ENCODE measurements at places on chromosomes 2 and 18. TPM values are rescaled to one million over a fixed set of nuclear protein-coding genes. Genes with fewer than 3 reads are reported as not detected.

- DNase-seq: peak; percentile 60
Measured at GRCh38 chr2:118269408-118270051, 181.3 kb downstream of the INSIG2 start.

GRCh38 chr2:64996871-64997307, 7.7 kb downstream of the SLC1A4 start:
- no peak for DNase-seq

DNA sequence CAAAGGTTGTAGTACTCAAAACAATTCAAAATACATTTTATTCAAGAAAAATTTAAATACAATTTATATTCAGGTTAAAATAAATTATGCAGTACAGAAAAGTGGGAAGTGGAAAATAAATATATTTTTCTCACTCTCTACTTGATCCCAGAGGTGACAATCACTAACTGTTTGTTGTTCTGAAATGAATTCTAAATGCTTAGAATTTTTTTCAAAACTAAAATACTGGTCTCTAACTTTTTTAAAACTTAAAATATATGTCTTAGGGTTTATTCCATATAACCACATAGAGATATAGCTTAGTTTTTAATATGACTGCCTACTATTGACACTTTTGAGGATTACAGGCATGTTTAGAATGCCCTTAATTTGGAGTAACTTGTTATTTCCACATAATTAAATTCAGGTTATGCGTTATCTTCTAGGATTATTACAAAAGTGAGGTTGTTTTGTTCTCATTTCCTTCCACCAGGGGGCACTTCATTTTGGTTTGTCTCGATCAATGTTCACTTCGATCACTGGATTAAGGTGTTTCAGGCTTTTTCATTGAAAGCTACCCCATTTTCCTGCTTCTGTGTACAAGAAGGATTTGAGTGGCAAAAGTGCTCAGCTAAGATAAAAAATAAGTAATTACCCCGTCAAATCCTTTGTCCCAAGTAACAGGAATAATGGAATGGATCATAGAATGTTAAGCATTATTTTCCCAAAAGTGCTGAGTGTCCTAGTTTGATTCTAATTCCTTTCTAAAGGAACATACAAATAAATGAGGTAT, 27.1 kb upstream of the TFPI start:
- DNase-seq: peak; percentile 75

- DNase-seq: peak; percentile 10
Measured at GRCh38 chr2:64840426-64840881, 148.7 kb upstream of the SLC1A4 start.

- DNase-seq: no peak
Measured at GRCh38 chr18:2854875-2855274, 8.1 kb downstream of the EMILIN2 start.

GRCh38 chr2:212646698-212647366, 108.2 kb upstream of the ERBB4 start:
- DNase-seq: peak; percentile 94

DNA sequence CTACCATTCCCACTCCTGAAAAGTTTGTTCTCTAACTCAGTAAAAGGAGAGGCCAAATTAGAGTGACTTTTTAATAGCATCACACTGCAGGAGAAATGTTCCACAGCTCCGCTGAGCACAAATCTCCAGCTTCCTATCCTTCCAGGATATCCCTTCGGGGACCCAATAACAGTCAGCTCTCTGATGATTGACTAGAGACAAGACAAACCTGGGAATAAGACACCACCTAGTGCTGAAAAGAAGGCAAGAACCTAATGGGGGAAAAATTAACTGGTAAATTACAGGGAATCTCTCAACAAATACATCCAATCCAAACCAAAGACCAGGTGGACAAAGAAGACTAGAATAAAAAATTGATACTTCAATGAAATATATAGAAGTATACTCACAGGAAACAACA, 977.1 kb upstream of the SOX11 start:
- DNase-seq: no peak

GRCh38 chr18:5964996-5965395, 69.7 kb upstream of the TMEM200C start:
- no peak for DNase-seq

DNA sequence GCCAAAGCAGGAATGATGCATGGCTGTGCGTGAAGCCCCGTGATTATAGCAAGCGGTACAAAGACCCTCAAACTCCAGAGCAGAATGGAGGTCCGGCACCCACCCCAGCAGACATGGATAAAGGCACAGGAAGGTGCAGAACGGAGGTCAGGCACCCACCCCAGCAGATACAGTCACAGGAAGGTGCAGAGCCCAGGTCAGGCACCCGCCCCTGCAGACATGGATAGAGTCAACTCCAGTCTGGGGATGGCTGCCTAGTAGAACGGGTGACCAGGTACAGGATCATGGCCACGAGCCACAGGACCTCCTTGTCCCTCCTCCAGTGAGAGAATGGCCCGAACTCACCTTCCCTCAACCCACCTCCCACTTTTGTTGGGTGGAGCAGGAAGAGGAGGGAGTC, 318.3 kb upstream of the SALL3 start:
- no peak for DNase-seq

DNA sequence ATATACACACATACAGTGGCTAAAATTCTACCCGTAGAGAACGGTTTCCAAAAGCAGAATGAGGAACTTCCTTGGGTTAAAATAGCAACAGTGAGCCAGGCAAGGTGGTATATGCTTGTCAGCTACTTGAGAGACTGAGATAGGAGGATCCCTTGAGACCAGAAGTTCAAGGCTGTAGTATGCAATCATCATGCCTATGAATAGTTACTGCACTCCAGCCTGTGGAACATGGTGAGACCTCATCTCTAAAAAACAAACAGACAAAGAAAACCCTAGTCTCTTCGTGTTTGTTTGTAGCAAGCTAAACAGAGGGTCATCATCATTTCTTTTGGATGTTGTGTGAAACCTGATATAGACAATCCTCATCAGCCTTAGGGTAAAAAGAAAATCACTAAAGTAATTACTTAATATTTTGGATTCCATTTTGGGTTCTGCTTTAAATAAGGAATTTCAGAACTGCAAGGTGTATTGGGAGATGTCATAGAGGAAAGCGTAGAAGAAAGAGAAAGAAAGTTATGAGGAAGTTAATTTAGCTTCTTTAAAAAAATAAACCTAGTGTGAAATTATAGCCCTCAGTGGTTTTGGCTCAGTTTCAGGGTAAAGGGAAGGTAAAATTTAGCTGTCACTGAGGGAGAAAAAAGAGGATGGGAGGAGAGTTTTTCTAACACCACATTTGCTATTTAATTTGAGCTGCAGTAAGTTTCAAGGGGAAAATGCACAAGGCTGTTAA, 46.5 kb downstream of the PLEK start:
- DNase-seq: no peak

DNA sequence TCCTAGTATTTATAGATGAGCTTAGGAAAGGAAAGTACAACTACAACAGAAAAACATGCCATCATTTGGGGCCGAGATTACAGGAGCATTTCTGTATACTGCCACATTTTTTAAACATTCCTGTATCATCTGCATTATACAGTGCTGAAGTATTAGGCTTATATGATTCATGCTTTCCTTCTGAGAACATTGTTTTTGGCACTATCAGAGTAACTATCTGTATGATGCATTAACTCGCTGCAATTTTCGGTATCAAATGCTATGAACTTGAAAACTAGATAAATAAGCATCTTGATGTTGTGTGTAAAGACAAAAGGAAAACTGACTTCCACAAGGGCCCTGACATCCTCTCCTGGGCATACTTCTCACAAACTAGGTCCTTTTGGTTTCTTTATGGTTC, 102.0 kb downstream of the RIT2 start:
- DNase-seq: no peak

GRCh38 chr18:41761333-41762018, 193.6 kb upstream of the PIK3C3 start:
- peak; percentile 80 for DNase-seq

DNA sequence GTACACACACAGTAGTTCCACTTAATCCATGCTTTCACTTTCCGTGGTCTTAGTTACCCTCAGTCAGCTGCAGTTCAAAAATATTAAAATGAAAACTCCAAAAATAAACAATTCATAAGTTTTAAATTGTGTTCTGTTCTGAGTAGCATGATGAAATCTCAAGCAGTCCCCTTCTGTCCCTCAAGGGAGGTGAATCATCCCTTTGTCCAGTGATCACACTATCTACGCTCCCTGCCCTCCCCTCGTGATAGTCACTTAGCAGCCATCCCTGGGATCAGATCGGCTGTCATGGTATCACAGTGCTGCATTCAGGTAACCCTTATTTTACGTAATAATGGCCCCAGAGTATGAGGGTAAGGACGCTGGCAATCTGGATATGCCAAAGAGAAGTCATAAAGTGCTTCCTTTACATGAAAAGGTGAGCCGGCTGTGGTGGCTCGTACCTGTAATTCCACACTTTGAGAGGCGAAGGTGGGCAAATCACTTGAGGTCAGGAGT, 5.8 kb upstream of the RTN4 start:
- DNase-seq: no peak

- no peak for DNase-seq
Measured at GRCh38 chr2:3233877-3234276, 143.7 kb downstream of the EIPR1 start.

- DNase-seq: no peak
Measured at GRCh38 chr2:99786636-99787390, 297.0 kb upstream of the REV1 start.

GRCh38 chr2:46116150-46116549, 181.1 kb upstream of the EPAS1 start:
- DNase-seq: no peak

- no peak for DNase-seq
Measured at GRCh38 chr18:62981566-62981965, 266.2 kb downstream of the PHLPP1 start.

GRCh38 chr2:104318001-104318665, 535.8 kb upstream of the POU3F3 start:
- DNase-seq: no peak

DNA sequence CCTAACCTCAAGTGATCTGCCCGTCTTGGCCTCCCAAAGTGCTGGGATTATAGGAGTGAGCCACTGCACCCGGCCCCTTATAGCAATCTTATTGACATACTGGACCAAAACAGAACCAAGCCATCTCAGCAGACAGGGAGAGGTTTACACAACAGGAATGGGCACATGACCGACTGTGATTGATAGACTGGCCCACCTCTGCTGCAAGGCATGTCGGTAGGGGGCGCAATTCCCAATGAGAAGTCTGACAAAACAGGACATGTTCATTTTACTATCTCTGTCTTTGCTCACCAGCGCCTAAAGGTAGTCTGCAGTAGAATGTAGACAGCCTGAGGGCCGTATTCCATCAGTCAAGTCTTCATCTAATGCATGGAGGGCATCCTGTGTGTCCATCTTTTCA, 2.0 kb downstream of the LYPD6B start:
- DNase-seq: peak; percentile 55

DNA sequence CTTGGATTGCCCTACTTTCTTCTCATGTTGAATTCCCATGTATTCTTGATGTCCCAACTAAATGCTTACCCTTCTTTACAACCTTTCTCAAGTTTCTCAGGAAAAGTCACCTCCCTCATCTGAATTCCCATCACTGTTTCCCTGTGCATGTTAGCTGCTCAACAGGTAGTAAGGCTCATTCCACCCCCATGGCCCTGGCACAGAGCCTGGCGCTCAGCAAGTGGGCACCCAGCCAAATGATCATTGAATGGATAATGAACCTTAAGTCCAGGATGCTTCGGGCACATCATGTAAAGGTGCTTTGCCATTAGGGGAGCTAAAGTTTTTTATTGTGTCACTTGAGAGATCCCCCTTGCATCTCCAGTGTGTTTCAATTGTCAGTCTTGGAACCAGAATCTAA, 124.0 kb downstream of the PKP4 start:
- peak; percentile 8 for DNase-seq

DNA sequence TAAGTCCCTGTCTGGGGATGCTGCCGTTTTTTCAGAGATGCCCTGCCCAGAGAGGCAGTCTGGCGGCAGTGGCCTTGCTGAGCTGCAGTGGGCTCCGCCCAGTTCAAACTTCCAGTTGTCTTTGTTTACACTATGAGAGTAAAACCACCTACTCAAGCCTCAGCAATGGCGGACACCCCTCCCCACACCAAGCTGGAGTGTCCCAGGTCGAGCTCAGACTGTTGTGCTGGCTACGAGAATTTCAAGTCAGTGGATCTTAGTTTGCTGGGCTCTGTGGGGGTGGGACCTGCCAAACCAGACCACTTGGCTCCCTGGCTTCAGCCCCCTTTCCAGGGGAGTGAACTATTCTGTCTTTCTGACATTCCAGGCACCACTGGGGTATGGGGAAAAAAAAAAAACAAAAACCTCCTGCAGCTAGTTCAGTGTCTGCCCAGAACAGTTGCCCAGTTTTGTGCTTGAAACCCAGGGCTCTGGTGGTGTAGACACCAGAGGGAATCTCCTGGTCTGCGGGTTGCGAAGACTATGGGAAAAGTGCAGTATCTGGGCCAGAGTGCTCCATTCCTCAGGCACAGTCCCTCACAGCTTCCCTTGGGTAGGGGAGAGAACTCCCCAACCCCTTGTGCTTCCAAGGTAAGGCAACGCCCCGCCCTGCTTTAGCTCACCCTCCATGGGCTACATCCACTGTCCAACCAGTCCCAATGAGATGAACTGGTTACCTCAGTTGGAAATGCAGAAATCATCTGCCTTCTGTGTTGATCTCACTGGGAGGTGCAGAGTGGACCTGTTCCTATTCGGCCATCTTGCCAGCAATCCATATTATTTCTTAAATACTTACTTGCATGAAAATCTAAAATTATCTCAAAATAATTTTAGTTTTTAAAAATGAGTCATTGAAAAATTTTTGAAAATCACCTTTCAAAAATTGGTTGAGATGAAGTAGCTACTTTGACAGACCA, 338.0 kb downstream of the OSR1 start:
- DNase-seq: no peak

DNA sequence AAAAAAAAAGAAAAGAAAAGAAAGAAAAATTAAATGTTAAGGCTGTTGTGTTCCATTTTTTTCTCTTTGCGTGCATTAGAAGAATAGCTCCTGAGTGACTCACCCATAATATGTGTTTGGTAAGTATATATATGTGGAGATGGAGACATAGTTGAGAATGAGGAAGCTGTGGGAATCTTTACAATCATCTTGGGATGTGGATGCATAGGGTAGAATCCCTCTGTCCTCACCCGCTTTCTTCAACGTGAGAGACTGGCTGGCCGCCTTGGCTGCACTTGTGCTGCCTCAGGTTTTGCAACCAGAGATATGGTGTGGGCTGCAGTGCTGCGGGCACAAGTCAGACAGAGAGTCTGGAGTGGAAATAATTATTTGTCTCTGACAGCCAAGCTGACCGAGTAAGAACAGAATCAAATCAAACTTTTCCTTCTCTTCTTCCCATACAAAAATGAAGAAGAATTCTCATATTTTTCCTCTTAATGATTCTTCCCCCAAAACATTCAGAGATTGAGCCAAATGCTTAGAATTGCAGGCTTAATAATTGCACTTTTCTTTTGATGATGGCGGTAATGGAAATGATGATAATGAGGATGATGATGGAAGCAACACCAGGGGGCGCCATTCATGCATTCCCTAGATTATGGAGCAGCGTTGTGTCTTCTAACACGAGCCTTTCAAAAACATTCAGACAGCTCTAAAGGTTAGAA, 48.5 kb downstream of the SERPINB7 start:
- DNase-seq: peak; percentile 80

GRCh38 chr18:62537946-62538345, 15.1 kb downstream of the ZCCHC2 start:
- peak; percentile 74 for DNase-seq

CLK1 gene
- 46.9 TPM for total RNA-seq

CYTIP gene
- total RNA-seq: 0.26 TPM

HSPE1 gene
- total RNA-seq: 266 TPM

SIGLEC15 gene
- 4.8 TPM for total RNA-seq

MSH2 gene
- 70.7 TPM for total RNA-seq

WNT10A gene
- 0.40 TPM for total RNA-seq

FAM161A gene
- total RNA-seq: 2.0 TPM
